ENCODE measurements at places on chromosomes 5 and 9. TPM values are rescaled to one million over a fixed set of nuclear protein-coding genes. Genes with fewer than 3 reads are reported as not detected.

PCDHA12 gene
- not detected for total RNA-seq

AQP3 gene
- total RNA-seq, result 6.8 TPM

FAM221B gene
- not detected for total RNA-seq

AIF1L gene
- 12.0 TPM for total RNA-seq
